Right renal pelvis (tissue), 4 donors: ENCODE measurements at places on chromosomes 6 and 20. TPM values are rescaled to one million over a fixed set of nuclear protein-coding genes. Genes with fewer than 3 reads are reported as not detected.
A peak's percentile ranks its signal among the peaks of the same experiment; 100 is the strongest.

GRCh38 chr6:133756078-133756695, 132.7 kb upstream of the TCF21 start:
- peak; percentile 38 for DNase-seq

Gene BFSP1
- polyA plus RNA-seq: 4.5 TPM

- no peak for DNase-seq
Measured at GRCh38 chr6:56419191-56419590, 171.8 kb upstream of the COL21A1 start.

GRCh38 chr20:41014561-41015088, 14.0 kb upstream of the TOP1 start:
- DNase-seq: no peak

Gene PRKN
- 12.1 TPM for polyA plus RNA-seq

GRCh38 chr6:154594496-154595198, 84.2 kb upstream of the CNKSR3 start:
- DNase-seq: no peak

GRCh38 chr6:67768972-67769371, 866.1 kb upstream of the ADGRB3 start:
- DNase-seq: no peak

- peak; percentile 49 for DNase-seq
Measured at GRCh38 chr20:52481443-52481842, 289.9 kb upstream of the ZFP64 start.

- no peak for DNase-seq
Measured at GRCh38 chr6:154080461-154081189, 41.6 kb downstream of the OPRM1 start.

- no peak for DNase-seq
Measured at GRCh38 chr6:129590408-129591022, 119.5 kb downstream of the ARHGAP18 start.

Gene SPATS1
- not detected for polyA plus RNA-seq

GRCh38 chr6:116411284-116411623, 40.5 kb downstream of the DSE start:
- DNase-seq: no peak

DNA sequence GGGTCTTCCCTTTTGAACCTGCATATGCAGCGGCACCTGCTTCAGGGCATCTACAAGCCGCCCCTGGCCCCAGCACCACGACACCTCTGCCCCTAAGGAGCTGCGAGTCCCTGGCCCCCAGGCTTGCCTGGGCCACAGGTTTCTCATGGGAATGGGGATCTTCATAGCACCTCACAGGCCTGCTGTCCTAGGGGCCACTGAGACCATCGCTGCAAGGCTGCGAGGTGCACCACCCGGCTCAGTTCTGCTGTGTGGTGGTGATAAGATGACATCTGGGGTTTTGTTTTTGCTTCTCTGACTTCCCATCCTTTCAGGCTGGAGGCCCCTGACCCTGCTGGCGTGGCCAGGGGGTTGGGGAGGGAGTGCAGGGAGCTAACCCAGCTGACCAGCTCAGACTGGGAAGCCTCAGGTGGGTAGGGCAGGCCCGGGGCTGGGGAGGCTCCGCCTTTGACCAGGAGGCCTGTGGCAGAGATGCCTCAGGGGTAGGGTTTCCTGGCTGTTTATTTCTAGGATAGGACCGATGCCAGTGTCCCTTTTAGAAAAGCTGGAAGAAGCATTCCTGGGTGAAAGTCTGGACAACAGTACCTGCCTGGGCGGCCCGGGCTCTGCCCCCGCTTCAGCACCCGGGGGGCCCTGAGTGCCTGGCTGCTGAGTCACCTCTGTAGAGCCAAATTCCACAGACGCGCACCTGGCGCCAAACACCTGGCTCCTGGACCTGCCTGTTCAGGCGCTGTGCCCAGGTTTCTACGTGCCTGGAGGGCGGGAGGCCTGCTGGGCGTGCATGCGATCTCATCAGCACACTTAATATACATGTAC, 264.7 kb downstream of the DLL1 start:
- no peak for DNase-seq

Gene TMX4
- 64.4 TPM for polyA plus RNA-seq

GRCh38 chr6:21395121-21395520, 198.4 kb upstream of the SOX4 start:
- no peak for DNase-seq

Gene MICB
- polyA plus RNA-seq: 1.4 TPM

DNA sequence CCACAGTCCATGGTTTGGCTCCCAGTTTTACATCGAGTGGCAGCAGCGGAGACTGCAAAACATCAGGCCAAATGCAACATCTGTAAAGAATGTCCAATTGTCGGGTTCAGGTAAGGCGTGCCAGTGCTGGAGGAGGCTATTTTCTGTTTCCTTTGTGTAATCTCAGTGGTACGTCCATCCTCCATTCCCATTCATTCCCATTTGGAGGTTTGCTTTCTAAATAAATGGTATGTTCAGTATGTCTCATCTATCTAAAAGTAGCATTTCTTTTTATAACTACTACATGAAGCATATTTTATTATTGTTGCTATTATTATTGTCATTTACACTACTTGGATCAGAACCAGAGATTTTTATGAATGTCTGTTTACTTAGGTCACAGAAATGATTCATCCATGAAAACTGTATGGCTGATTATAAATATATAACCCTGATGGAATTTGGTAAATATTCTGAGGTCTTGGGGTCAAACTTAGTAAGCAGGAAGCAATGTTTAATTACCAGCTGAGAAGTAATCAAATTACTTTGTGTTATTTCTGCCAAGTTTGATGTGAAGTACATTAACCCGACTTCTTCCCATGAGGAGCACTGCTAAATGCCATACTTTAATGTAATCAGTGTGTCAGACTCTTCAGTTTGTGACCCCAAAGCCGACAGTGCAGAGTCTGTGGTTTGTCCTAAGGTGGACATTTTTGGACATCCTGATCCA, 512.9 kb downstream of the UTRN start:
- no peak for DNase-seq

- DNase-seq: no peak
Measured at GRCh38 chr6:51788121-51788520, 299.3 kb downstream of the PKHD1 start.

- DNase-seq: no peak
Measured at GRCh38 chr6:151286214-151286613, 46.4 kb downstream of the AKAP12 start.

GRCh38 chr20:13278812-13279570, 57.9 kb downstream of the ISM1 start:
- no peak for DNase-seq

DNA sequence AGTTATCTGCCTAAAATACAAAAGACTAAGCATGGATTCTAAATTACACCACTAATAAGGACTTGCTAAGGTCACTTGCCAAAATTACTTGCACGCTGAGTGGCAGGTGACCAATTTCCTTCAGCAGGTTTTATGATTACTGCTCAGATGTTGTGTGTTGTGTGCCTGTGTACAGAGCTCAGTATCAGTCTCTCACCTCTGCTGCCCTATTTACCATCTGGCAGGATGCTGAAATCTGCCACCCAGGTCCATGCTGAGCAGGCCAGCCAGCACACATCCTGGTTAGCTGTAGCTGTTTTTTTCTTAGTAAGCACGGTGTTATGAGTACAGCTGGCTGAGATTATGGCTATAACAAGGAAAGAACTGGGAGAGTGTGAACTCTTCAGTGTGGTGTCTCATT, 34.0 kb downstream of the ELOVL4 start:
- DNase-seq: no peak

DNA sequence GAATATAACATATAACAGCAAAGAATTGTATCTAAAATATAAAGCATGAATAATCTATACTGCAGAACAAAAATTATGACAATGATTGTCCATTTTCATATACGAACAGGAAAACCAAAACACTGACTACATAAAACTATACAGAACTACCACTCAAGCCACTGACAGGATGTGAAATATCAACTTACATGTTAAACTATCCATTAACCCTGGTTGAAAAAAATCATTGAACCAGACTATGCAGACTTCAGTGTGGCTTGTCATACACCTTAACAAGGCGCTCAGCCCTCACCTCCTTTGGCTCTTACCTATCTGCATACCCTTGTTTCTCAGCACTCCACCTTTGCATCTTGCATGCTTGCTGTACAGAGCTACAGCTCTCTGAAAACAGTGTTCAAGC, 34.9 kb downstream of the ASCC3 start:
- DNase-seq: no peak

- no peak for DNase-seq
Measured at GRCh38 chr6:30044630-30045029, 16.4 kb upstream of the POLR1H start.

Gene HSF2
- 35.1 TPM for polyA plus RNA-seq

GRCh38 chr6:106794129-106794528, 164.8 kb downstream of the QRSL1 start:
- no peak for DNase-seq

- DNase-seq: no peak
Measured at GRCh38 chr6:151900256-151900655, 92.8 kb downstream of the ESR1 start.

Gene TSHZ2
- polyA plus RNA-seq: 13.0 TPM

Gene LY6G5C
- polyA plus RNA-seq: 3.3 TPM

- no peak for DNase-seq
Measured at GRCh38 chr20:25544311-25544710, 41.0 kb downstream of the NINL start.

DNA sequence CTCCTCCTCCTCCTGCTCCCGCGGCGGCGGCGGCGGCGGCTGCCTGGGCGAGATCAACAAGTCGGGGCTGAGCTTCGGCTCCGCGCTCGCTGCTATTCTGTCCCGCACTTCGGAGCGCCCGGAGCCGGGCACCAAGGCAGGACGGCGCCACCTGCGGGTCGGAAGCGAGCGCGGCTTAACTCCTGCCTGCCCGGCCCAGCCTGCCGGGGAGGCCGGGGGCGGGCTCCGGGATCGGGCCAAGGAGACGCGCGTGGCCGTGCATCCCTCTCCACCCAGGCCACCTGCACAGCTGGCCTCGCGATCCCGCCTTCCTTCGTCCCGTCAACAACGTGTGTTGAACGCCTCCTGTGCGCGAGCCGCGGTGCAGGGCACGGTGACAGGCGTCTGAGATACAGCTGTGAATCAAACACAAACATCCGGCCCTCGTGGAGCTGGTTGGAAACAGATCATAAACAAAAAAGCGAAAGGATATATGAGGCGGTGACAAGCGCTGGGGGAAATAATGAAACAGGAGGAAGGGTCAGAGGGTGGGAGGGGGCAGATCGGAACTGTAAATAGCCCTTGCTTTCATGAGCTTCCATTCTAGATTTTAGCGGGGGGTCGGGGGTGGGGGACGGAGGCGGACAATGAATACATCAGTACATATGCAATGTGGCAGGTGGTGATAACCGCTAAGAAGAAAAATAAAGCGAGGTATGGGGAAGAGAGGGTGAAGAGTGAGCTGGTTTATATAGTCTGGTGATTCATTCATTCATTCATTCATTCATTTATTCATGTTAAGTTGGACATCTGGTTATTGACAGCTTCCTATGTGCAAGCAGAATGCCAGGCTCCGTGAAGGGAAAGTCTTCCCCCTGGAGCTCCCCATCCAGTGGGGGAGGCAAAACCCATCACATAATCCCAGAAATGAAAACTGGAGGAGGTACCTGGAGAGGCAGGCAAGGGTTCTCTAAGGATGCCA, 2.0 kb upstream of the KCNB1 start:
- DNase-seq: peak; percentile 50

Gene MPC1
- polyA plus RNA-seq: 92.9 TPM

Gene MLN
- 1.1 TPM for polyA plus RNA-seq

DNA sequence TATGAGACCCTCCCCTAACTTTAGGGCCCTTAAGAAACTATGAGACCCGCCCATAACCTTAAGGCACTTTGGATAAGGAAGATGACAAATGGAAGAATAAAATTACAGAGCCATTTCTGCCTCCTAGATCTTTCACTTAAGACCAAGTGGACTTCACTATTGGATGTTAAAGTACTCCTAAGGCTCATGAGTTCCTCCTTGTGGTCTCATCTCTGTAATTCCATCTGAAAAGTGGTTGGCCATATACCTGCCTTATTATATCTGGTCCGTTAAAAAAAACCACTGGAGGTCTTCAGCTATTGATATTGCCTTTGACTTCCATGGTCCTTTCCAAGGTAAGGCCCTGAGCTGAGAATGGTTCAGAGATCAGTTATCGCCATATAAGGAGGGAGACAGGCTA, 310.3 kb downstream of the EYA4 start:
- no peak for DNase-seq

DNA sequence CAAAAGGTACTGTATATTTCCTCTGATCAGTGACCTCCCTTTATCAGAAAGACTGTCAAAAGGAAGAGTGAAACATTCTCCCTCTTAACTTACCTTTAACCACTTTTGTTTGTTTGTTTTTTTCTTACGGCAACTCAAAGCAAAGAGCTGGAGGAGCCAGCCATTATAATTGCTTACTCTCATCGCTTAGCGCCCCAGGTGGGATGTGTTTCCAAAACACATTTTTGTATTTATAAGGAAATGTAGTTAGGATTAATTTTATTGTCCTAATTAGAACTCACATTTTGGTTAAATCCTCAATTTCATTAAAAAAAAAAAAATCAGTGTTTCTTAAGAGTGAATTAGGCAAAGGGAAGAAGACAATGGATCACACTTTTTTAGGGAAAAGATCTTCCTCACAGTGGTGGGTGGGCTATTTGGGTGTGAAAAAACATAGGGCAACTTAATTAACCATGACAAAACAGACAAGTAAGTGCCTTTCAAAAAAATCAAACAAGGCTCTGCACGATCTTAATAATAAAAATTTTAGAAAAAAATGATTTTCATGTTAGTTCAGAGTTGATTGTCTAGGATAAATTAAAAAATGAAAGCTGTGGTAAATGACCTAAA, 1.2 kb upstream of the PHACTR2 start:
- no peak for DNase-seq

DNA sequence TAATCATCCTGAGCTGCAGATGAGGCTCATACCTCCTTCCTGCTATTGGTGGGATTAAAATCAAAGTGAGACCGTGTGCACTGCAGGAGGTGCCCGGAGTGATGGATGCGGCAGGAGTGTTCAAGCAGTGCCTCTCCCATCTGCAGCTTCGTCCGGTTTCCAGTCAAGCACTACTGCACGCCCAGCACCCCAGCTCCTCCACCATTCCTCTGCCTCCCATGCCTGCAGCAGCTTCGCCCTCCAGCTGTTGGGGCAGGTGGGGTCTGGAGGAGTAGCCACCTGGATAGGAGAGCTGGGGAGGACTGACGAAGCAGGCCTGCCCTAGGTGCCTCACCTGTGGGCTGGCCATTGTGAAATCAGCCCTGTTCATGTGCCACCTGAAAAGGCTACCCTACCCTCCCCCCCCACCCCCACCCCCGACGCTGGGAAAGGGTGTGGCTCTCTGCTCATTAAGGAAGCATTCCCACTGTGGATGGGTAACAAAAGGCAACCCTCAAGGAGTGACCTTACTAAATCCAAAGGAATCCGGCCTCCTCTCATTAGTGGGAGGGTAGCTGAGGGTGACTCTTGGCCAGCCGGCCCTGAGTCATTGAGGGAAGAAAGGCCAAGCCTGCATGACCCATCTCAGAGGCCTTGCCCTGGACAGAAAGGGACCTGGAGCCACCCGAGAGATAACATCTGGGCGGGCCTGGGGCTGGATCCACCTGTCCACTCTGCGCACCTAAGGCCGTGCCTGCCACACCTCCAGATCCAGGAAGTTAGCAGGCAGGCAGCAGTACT, 115.9 kb upstream of the ARMC2 start:
- DNase-seq: no peak

- no peak for DNase-seq
Measured at GRCh38 chr6:54299542-54300269, 8.5 kb upstream of the TINAG start.

GRCh38 chr6:74100719-74101287, 404.8 kb downstream of the CD109 start:
- DNase-seq: no peak

- peak; percentile 93 for DNase-seq
Measured at GRCh38 chr20:33489495-33490022, 337 bp upstream of the CBFA2T2 start.

GRCh38 chr6:117619178-117619577, 16.9 kb upstream of the GOPC start:
- no peak for DNase-seq

Gene TUBB2B
- 141 TPM for polyA plus RNA-seq
